ENCODE measurements at places on chromosomes 16 and 17.

DNA sequence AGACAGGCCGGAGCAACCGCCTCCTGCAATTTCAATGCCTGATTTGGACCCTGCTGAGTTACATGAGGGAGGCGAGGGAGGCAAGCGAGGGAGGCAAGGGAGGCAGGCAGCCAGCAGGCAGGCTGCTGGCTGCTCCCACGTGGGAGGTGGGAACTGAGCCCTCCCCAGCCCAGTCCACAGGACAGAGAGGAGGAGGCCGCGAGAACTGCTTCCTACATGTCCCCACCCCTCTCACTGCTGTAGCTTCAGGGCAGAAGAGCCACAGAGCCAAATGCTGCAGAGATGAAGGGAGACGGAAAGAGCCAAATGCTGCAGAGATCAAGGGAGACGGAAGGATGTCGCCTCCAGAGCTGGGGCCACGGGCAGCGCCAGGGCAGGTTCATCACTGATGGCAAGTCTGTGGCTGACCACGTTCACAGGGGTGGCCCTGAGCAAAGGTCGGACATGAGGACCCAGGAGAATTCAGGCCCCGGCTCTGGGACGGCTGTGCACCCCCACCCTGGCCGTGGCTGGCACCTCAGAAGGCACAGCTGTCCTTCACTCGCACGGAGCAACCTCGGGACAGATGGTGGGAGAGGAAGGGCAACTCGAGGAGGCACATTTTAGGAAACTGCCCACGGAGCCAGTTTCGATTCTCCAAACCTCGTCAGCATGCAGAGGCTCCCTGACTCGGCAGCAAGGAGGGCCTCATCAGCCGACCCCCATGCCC lies 21.5 kb downstream of the RPH3AL start:
- H3K4me3 ChIP-seq = no peak overlapping the region
- no peaks in the 10 kb centered on the region for H3K27me3 ChIP-seq
- H3K4me1 ChIP-seq = peaks cover 10% of the 10 kb centered on the region
- no peaks in the 10 kb centered on the region for H3K36me3 ChIP-seq

DNA sequence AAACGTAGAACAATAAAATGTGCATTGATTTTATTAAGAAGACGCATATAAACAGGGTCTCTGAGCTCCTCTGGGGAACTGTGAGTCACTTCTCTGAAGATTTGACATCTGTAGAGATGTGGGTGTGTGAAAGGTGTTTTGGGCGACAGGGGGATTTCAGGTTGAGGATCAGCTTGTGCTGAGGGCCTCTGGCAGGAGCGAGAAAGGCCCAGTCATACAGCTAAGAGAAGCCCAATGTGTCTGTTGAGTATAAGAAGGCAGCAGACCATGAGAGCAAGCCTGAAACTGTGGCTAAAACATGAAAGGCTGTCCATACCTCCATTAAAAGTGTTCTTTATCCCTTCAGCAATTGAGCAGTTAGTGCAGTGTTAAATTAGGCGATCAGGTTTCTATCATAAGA lies 406.5 kb upstream of the MON1B start:
- DNase-seq = no peak
- no peak overlapping the region for H3K27ac ChIP-seq
- no peaks in the 10 kb centered on the region for H3K36me3 ChIP-seq
- no peaks in the 10 kb centered on the region for H3K4me1 ChIP-seq
- H3K27me3 ChIP-seq = no peaks in the 10 kb centered on the region

DNA sequence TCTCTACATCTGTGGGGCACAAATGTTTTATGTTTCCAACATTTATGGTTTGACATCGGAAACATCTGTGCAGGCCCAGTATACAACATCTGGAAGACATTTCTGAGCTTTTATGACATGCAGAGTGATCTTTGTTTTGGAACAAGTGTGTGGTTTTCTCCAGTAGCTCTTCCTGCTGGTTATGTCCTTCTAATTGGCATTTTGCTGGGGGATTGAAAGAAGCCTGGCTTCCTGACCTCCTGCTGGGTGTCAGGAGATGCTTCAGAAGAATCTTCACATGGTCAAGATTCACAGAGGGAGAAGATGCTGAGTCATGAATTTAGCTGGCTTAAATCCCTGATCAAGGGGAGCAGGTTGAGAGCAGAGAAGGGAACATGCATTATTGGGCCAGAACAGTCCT lies 279.5 kb upstream of the MYOCD start:
- H3K27ac ChIP-seq = no peak overlapping the region
- H3K36me3 ChIP-seq = no peaks in the 10 kb centered on the region
- no peak overlapping the region for H3K4me3 ChIP-seq
- DNase-seq = no peak
- H3K27me3 ChIP-seq = no peaks in the 10 kb centered on the region

- peak; percentile 92 for DNase-seq
- peak overlapping the region; percentile 32 for H3K27ac ChIP-seq
- H3K4me3 ChIP-seq = peak overlapping the region; percentile 45
Observed at GRCh38 chr17:28227316-28228108, 91.5 kb upstream of the TMEM97 start.

DNA sequence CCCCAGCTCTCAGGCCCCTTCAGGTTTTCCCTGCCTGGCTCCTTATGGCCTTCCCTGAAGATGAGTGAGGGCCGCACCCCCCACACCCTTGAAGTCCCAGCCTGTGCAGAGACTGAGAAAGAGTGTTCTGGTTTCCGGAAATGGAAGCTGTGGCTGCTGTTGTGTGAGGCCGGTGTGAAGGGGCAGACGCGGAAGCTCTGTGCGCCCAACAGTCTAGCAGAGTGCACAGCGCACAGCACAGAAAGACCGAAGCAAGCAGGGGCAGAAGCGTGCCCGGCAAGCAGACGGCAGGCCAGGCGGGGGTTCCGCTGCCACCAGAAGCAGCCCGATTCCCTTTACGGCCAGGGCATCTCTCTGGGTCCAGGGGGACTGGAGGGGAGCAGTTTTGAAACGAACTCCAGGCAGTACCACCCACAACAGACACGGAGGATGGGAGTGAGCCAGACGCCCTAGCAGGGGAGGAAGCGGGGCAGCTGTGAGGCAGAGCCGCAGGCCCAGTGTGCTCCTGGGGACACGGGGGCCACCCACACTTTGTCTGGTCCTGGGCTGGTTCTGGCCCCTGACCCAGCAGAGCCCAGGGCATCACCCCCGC lies 16.7 kb downstream of the TPSG1 start:
- no peak overlapping the region for H3K4me3 ChIP-seq
- no peaks in the 10 kb centered on the region for H3K4me1 ChIP-seq
- H3K36me3 ChIP-seq = no peaks in the 10 kb centered on the region

DNA sequence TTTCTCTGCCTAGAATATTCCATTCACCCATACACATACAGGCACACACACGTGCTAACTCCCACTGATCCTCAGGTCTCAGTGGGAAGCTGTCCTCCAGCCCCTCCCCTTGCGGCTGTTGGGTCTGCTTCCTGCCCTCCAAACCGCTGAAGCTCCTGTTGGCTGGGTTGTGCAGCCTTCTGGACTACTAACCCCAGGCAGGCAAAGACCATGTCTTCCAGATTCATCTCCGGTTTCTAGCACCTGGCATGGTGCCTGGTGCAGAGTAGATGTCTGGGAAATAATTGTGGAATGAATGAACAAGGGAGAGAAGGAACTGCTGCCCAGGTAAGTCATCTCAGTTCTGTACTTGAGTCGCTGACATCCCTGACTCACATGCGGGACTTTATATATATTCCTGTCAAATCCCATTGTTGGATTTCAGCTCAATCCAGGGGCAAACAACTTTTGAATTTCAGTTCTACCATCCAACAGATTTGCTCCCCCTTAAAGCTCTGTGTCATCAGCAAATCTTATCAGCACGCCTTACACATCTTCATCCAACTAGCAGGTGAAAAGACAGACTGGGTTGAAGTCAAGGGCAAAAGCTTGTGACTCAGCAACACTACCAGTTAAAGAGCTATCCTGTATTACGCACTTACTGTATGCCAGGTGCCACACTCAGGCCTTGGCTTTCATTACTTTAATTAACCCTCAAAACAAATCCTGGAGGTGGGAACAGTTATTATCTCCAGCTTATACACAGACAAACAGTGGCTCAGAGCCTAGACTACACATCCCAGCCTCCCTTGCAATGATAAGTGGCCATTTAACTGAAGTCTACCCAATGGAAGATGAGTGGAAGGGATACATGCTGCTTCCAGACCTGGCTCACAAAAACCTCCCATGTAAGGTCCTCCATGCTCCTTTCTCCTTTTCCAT lies 51.1 kb downstream of the SRCIN1 start:
- DNase-seq = no peak
- peaks cover 28% of the 10 kb centered on the region for H3K4me1 ChIP-seq
- no peak overlapping the region for H3K4me3 ChIP-seq

DNA sequence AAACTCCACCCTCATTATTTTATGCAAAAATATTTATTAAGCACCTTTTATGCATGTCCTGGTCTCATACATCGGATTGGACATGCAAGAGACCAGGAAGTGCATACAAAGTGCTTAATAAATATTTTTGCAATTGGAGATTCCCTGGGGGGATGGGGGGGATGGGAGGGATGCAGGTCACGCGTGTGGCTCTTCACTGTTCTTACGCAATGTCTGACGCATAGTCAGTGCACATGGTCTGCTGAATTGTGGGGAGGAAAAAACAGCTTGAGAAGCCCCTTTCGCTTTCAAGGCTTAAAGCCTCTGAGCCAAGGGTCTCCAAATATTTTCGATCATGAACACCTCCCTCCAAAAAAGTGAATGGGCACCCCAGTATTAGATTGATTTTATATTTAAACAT lies 96.7 kb upstream of the XYLT1 start:
- H3K4me3 ChIP-seq = no peak overlapping the region
- no peaks in the 10 kb centered on the region for H3K27me3 ChIP-seq
- H3K4me1 ChIP-seq = no peaks in the 10 kb centered on the region
- H3K27ac ChIP-seq = no peak overlapping the region
- no peaks in the 10 kb centered on the region for H3K36me3 ChIP-seq
- no peak for DNase-seq

DNA sequence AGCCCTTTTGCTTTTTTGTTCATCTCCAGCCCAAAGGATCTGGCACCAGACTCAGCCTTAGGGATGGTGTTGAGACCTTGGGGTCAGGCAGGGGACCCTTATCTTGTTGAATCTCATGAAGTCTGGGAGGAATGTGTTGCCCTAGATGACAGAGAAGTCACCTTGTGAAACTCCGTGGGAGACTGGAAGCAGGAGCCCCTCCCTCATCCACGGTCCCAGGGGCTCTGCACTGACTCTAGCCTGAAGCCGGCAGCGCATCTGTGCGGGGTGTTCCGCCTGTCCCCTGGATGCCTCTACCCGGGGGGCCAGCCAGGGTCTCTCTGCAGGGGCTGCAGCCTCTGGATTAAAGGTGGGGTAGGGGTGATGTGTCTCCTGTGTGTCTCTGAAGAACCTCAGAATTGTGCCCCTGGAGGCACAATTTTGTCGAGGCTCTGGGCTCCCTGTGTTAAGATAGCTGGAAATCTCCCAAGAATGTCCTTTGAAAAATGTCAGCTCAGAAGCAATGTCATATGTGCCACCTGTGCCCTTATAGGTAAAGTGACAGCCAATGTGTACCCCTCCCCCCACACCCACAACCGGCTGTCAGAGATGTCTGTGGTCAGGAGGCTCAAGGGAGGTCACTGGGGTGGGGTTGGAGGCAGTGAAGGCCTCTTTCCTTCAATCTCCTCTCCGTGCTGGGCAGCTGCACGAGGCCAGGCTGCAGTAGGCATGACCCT lies 32.1 kb upstream of the CDC42EP4 start:
- H3K4me1 ChIP-seq = peaks cover 18% of the 10 kb centered on the region
- H3K27ac ChIP-seq = no peak overlapping the region
- no peaks in the 10 kb centered on the region for H3K27me3 ChIP-seq
- H3K36me3 ChIP-seq = no peaks in the 10 kb centered on the region

DNA sequence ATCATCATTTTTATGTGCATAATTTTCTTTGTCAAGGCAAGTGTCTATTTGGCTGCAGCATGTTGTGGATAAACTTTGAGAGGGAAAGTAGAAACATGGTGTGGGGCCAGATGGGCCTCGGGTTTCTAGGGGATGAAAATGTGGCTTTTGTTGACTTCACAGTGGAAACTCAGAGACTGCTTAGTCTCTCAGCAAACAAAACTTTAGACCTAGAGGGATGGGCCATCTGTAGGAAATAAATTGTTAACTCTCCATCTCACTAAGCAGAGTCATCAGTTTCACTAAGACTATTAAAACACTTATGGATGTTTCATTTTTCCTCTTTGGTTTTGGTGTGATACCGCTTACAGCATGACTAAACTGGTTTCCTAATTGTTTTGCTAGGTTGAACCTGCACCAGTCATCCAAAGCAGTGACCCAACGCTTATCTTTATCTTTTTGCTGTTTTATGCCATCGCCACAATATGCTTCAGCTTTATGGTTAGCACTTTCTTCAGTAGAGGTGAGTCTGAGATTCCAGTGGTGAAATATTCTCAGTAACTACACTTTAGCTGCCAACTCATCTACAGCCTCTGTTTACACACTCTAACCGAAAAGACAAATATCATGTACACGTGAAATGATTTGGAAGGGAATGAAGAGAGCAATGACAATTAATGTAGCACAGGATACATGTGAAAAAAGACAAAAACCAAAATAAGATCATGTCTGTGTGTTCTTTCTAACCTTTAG lies 60.6 kb upstream of the CRYM start:
- H3K27ac ChIP-seq = no peak overlapping the region
- H3K27me3 ChIP-seq = no peaks in the 10 kb centered on the region
- no peak for DNase-seq
- no peaks in the 10 kb centered on the region for H3K36me3 ChIP-seq
- H3K4me1 ChIP-seq = no peaks in the 10 kb centered on the region

DNA sequence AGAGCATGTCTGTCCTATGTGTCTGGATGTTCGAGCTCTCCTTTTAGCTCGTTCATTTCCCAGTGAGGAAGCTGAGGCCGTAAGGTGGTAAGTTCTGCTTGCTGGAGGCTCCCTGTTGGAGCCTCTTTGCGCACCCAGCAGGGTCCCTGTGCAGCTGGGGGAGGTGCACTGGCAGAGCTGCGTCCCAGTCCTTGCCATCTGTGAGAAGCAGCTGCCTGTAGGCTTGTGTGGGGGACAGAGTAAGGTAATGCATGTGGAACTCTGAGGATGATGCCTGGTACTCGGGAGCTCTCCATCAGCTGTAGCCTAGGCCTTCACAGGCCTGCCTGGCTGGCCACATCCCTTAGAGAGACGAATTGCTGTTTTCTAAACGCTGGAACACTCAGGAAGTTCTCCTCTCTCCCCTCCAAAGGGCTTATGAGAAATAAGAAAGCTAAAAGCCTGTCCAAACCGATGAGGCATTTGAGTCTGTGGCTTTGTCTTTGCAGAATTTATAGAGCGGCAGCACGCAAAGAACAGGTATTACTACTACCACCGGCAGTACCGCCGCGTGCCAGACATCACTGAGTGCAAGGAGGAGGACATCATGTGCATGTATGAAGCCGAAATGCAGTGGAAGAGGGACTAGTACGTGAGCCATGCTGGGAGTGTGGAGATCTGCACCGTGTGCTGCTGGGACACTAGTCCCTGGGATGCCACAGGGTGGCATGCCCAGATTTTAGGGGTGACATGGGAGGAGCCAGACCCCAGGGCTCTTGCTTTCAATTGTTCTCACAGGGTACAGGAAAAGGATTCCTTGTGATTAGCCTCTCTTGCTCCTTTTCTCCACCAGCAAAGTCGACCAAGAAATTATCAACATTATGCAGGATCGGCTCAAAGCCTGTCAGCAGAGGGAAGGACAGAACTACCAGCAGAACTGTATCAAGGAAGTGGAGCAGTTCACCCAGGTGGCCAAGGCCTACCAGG lies 1.6 kb downstream of the NDUFB10 start:
- H3K27me3 ChIP-seq = no peaks in the 10 kb centered on the region
- DNase-seq = no peak
- peaks cover 25% of the 10 kb centered on the region for H3K36me3 ChIP-seq
- H3K4me3 ChIP-seq = peak overlapping the region; percentile 94

- H3K4me1 ChIP-seq = no peaks in the 10 kb centered on the region
- H3K27ac ChIP-seq = no peak overlapping the region
- no peaks in the 10 kb centered on the region for H3K27me3 ChIP-seq
Observed at GRCh38 chr16:15832241-15832640, 24.6 kb downstream of the MYH11 start.

All from upper lobe of left lung (tissue), 6 donors.